ENCODE measurements at places on chromosomes 12 and 14.

- DNase-seq = no peak
Observed at GRCh38 chr12:64780531-64781279, 21.5 kb upstream of the GNS start.

DNA sequence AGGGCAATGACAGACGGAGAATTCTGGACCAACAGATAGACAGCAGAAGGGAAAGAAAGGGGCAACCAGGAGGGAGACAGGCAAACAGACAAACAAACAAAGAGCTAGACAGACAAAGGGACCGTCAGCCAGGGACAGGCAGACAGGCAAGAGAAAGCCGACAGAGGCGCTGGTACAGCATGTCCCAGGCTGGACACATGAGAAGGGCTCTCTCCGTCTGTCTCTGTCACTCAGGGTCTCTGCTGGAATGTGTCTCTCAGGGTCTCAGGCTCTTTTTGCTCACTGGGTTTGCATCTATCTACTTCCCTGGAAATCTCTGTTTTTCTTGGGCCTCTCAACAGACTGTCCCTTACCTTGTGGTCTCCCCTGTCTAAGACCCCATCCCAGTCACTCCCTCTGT is 8.2 kb upstream of the SMUG1 start:
- DNase-seq = no peak

GRCh38 chr12:78034025-78034424 is 203.3 kb downstream of the NAV3 start:
- no peak for DNase-seq

GRCh38 chr14:104178279-104178678 is 39.9 kb downstream of the KIF26A start:
- DNase-seq = no peak

- no peak for DNase-seq
Observed at GRCh38 chr12:42002563-42002962, 142.1 kb downstream of the GXYLT1 start.

DNA sequence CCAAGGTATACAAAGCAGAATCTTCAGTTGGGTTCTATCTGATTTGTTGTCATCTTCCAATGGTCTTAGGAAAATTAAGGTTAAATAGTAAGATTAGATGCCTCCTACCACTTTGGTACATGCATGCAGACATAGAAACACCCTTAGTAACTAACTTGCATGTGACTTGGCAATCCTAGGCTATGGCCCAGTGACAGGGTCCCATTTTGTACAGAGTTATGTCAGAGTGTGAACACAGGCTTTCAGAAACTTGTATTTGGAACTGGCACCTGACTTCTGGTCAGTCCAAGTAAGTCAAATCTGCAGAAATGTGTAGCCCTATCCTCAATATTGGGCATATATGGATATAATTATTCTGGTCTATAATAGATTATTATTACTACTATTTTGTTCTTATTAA is 53.1 kb downstream of the DAD1 start:
- DNase-seq = no peak

DNA sequence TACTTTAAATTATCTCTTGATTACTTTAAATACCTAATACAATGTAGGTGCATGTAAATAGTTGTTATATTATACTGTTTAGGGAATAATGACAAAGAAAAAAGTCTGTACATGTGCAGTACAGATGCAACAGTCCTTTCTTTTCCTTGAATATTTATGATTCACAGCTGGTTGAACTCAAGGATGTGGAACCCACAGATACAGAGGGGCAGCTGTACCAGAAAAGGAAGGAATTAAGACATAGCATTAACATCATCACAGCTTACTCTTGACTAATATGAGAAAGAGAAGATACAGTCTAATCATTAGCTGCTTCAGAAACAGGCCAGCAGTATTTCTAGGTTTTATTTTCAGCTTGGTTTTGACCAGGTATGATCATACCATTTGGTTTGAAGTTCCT is 34.7 kb upstream of the AP4S1 start:
- no peak for DNase-seq

DNA sequence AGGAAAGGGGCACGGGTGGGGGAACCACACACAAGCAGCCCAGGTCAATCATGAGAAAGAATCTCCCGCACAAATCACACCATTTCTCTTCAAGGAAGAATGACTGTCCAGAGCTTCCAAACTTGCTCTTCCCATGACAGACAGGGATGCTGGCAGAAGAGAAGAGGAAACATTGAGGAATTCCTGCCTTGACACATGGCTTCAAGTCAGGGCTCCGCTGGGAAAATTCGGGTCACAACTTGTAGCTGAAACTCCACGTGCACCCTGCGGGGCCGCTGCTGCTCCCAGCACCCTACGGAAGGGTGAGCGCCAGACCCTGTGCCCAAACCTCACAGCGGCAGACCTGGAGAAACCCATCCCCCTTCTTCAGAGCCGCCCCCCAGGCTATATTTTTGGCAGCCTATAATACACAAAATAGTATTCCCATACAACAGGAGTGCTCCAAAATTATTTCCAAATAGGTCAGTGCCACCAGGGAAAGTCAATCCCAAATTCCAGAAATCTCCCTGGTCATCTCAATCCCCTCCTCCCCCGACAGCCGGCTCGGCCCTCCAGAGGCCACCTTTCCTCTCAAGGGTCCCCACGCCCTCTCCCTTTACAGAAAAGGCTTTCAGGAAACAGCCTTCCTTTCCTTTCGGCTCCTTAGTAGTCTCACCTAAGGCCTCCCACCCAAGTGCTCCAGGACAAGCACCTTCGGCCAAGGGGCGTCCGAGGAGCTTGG is 1.3 kb downstream of the TMEM132D start:
- no peak for DNase-seq

DNA sequence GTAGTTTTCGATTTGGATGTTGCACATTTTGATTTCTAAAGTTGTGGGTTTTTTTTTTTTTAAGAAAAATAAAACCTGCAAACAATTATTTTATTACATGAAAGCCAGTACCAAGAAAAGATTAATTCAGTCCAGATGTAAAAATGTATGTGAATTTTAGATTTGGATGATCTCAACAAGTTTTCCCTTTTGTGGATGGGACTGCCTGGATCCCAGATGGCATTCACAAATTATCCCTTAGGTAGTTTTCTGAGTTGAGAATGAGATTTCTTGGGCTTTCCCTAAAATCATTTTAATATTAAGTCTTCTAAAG is 2.8 kb downstream of the FRMD6 start:
- DNase-seq = no peak

DNA sequence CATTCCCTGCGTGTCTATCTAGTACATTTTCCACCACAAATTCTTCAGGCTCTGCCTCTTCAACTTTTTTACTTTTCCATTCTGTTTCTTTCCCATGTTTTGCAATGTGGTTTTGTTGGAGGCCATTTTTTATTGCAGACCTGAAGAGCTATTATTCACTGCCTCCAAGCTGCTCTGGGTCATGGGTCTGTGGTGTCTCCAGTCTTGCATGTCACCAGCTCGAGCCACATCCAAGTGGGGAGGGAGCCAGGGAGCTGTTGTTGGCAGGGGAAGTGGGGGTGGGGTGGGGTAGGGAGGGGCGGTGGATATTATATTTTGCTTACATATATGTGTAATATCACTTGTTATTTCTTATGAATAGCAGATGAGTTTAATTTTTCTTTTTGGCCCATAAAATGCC is 69.1 kb downstream of the VEZT start:
- no peak for DNase-seq

GRCh38 chr12:130026608-130027176 is 122.9 kb upstream of the TMEM132D start:
- DNase-seq = no peak

GRCh38 chr12:112907415-112908157 is 824 bp downstream of the OAS1 start:
- no peak for DNase-seq

GRCh38 chr14:57869617-57870016 is 3.7 kb upstream of the SLC35F4 start:
- no peak for DNase-seq

- no peak for DNase-seq
Observed at GRCh38 chr14:81385886-81386285, 14.2 kb downstream of the STON2 start.

GRCh38 chr12:26919216-26919555 is 18.6 kb downstream of the INTS13 start:
- no peak for DNase-seq

GRCh38 chr14:103522649-103523574 is at the start of gene CKB:
Gene CKB, minus strand, starts transcription at chr14:103522830. Its CDS starts 337 bp downstream, at chr14:103522493.
- DNase-seq = no peak

GRCh38 chr12:57845478-57846284 is 848 bp downstream of the CTDSP2 start:
- no peak for DNase-seq

GRCh38 chr14:37864861-37865718 is 269.7 kb downstream of the TTC6 start:
- no peak for DNase-seq

DNA sequence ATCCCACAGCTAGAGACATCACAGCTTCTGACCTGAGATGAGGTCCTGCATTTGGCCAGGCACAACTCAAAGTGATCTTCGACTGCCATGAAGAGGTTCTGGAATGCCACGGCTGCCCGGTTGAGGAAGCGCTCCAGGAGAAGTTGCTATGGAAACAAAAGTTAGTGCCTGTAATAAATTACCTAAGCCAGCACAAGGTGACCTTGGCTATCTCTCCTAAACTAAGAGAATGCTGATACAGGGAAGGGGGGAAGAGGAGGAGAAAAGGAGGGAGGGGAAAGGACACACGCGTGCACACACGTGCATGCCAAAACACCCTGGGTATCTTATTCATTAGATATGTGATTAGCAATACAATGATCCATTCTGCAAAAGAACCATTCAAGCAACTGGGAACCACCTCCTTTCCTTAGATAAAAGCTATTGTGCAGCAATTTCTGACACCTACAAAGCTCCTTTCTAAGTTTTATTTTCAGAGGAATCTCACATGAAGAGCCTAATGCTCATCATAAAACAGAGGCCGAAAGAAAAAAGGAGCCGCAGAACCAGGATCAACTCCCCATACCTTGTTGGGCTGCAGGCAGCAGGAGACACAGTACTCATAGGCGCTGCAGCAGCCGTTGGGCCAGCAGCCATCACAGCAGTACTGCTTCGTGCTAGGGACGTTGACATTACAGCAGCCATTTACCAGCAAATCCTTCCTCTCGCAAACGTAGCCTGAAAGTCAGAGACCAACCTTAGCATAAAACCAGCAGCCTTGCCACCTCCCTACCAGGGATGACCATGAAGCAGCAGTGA is 17.9 kb downstream of the SPRING1 start:
- DNase-seq = no peak

DNA sequence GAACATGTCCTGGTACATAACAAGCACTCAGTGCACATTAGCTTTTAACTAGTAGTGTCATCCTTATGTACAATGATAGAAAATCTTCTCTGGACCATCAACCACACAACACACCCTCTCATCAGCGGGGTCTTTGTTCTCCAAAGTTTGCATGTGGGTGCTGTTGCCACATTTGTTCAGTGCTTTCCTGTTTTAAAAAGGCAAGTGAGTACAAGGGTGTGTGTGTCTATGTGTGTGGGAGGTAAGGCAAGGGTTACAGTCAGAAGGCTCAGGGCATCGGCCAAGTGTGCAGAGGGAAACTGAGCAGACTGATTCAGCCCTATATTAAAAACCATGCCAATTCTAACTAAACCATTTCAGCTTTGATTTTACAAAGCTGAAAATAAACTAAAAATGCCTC is 17.9 kb downstream of the KRT76 start:
- DNase-seq = no peak

GRCh38 chr12:43758247-43758727 is 303 bp downstream of the PUS7L start:
- DNase-seq = no peak

GRCh38 chr12:52631264-52631663 is 12.9 kb upstream of the KRT73 start:
- no peak for DNase-seq

DNA sequence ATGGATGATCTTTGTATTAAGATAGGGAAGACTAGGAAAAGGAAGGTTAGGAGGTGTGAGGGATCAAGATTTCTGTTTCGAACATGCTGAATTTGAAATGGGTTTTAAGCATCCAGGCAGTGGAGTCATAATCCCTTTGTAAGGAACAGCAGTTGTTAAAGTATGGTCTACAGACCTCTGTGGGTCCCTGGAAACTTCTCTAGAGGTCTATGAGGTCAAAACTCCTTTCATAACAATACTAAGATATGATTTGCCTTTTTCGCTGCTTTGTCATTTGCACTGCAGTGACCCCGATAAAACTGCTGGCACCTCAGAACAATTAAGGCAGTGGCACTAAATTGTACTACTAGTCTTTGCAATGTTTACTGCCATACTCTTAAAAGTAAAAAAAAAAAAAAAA is 1.5 kb downstream of the RAD51AP1 start:
- DNase-seq = no peak

GRCh38 chr14:47278233-47278842 is 397.1 kb downstream of the MDGA2 start:
- no peak for DNase-seq

DNA sequence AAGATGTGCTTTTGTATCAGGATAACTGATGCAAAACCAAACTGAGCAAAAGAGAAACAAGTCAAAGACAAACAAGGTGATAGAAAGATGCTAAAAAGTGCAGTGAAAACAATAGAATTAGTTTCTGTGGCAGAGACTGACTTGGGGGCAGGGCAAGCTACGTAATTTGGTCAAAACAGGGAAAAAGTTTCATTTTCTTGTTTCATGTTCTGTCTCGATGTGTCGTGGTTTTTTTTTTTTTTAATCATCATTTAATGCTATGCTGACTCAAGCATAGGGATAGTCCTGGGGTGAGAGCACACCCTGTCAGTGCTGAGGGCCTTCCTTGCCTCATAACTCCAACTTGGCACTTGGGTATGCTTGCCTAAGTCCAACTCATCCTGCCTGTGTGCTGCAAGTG is 144.1 kb upstream of the PTPRQ start:
- DNase-seq = no peak

DNA sequence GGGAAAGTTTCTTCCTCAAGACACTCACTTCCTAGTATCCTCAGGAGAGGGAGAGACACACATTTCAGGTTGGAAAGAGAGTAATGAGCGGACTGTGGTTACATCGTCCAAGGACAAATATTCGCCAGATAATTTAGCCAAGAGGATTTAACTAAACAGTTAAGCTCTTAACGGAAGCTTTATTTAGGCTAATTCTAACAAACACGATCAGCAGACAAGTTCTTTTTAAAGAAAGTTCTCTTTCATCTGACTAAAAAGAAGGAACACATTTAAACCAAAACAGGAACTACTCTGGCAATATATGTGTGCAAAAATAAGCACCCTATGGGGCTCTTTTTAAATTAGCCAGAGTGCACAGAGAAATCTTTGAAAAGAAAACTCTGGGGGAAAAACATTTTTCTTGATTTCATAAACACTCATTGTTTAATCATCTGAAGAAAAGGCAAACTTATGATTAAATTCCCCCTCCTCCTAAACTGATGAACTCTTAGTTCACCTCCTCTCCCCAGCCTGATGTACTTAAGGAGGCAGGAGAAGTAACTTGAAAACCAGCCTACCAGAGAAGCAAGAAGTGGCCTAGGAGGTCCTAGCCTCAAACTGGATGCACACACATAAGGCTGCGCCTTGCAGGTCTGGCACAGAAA is 13.3 kb upstream of the BTG1 start:
- no peak for DNase-seq

DNA sequence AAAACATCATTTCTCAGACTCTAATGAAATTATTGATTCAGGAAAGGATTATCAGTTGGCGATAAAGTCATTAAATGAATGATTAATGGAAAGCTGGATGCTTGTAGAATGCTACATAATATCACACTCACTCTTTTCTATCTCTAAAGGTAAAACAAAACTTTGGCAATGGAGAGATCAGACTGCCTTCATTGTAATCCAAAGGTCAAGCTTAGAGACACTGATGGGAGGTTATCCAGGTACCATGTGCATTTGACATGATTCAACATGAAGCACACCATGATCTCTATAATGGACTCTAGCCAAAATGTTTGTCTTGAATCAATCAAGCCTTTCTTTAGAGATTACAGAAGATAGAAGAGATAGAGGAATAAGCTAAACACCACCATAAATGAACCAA is 110.1 kb upstream of the USP44 start:
- DNase-seq = no peak

All from cerebellar nuclear complex (tissue), 1 donor.